ENCODE measurements at places on chromosomes 5 and 9. TPM values are rescaled to one million over a fixed set of nuclear protein-coding genes. Genes with fewer than 3 reads are reported as not detected.

DNA sequence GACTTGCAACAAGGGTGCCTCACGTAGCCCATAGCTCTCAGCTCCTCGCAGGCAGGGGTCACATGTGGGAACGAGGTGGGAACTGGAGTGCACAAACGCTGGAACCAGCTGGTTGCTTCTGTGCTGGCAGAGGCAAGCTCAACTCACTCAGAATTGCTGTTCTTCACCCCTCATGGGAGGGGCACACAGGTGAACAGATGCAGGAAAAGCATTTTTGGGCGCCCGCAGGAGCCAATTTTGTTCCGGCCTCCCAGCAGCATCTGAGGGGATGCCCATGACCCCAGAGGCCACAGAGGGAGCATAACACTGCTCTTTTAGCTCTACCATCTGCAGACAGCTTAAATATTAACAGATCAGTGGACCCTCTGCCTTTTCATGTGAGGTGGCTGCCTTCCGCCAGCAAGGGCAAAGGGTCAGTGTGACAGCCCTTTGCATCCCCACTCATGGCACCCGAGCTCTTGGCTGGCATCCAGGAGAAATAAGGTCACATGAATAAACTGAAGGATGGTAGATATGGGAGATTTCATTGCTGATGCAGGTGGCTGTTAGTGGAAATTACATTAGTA, 196.2 kb downstream of the SLCO4C1 start:
- no peak for DNase-seq
- H3K4me1 ChIP-seq = no peaks in the 10 kb centered on the region
- H3K36me3 ChIP-seq = no peaks in the 10 kb centered on the region
- H3K27ac ChIP-seq = no peak overlapping the region

The FEM1C gene
- 30.3 TPM for total RNA-seq

The SLC36A3 gene
- total RNA-seq = not detected

The SPATA31D4 gene
- not detected for total RNA-seq

The SLC6A7 gene
- total RNA-seq = not detected

The SPATA9 gene
- total RNA-seq = not detected

The PRXL2C gene
- 9.3 TPM for total RNA-seq

The KCTD16 gene
- total RNA-seq = 0.06 TPM

Measured in T-cell (primary cell).